ENCODE measurements at places on chromosomes 16 and 17.
A peak's percentile ranks its signal among the peaks of the same experiment; 100 is the strongest.

DNA sequence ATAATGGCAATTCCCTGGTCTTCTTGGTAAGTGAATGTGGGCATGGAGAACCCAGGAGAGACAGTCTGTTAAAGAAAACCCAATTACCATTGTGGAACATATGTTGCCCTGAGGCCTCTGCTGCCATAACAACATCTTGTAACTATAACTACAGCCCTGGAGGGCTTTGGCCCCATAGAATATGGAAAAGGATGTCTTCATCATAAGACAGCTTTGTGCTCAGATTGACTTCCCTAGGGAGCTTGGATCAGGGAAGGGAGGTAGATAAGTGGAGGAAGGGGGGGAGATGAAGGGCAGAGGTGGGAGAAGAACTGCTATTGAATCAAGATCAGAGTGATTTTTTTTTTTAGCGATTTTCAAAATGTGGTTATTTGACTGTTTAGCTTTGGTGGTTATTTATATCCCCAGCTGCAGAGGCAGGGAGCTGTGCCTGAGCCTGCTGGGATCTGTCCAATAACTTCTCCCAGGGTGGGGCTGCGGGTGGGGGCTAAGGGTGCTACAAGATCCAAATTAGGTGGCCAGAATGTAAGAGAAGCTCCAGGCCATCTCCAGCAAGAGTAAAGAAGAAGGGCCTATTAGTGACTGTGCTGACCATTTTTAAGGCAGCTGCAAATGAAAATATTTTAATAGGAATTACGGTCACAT lies 5.3 kb upstream of the KAT7 start:
- DNase-seq: no peak

DNA sequence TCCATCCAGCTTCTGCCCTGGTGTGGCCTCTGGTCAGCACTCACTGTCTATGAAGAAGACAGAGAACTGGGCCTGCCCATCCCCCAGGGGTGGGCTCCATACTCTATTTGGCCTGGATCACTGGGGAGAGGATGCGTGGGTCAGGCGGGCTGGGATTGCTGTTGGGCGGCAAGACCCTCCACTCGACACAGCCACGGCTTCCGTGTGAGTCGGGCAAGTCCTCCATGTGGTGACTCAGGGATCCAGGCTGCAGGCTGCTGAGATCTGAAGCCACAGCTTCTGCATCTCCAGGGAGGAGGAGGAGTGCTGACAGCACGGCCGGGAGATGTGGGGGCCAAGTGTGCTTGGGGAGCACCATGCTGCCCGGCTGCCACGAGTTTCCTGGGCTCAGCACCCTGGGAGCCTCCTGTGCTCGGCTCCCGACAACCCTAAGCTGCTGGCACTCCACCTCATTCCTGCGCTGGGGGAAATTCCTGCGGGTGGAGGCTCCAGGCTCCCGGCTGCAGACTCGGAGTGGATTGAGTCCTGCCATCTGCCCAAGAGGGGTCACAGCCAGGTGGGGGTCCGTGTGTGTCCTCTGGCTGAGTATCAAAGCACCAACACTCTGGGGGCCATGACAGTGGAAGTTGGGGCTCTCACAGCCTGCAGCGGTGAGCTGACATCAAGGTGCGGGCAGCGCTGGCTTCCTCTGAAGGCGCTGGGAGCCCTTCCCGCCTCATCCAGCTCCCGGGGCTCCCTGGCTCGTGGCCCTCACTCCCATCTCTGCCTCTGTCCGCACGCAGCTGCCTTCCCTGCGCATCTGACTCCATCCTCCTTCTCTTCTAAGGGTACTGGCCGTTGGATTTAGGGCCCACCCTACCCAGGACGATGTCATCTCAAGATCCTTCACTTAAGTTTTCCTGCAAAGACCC lies 24.4 kb upstream of the CBFA2T3 start:
- no peak for DNase-seq

- peak; percentile 60 for DNase-seq
These were observed at the start of gene GH2 for GRCh38 chr17:63881935-63882601. Gene GH2 (minus strand): TSS chr17:63881944. CDS start chr17:63881801, 143 bp downstream.

- DNase-seq: peak; percentile 94
These were observed at the start of gene C17orf107 for GRCh38 chr17:4899341-4900230. Gene C17orf107 (plus strand): TSS chr17:4899536. CDS start chr17:4899763, 227 bp downstream.

GRCh38 chr16:5000573-5001001 lies 33.1 kb downstream of the NAGPA start:
- no peak for DNase-seq

GRCh38 chr17:2855063-2855600 lies 58.9 kb downstream of the RAP1GAP2 start:
- DNase-seq: no peak

DNA sequence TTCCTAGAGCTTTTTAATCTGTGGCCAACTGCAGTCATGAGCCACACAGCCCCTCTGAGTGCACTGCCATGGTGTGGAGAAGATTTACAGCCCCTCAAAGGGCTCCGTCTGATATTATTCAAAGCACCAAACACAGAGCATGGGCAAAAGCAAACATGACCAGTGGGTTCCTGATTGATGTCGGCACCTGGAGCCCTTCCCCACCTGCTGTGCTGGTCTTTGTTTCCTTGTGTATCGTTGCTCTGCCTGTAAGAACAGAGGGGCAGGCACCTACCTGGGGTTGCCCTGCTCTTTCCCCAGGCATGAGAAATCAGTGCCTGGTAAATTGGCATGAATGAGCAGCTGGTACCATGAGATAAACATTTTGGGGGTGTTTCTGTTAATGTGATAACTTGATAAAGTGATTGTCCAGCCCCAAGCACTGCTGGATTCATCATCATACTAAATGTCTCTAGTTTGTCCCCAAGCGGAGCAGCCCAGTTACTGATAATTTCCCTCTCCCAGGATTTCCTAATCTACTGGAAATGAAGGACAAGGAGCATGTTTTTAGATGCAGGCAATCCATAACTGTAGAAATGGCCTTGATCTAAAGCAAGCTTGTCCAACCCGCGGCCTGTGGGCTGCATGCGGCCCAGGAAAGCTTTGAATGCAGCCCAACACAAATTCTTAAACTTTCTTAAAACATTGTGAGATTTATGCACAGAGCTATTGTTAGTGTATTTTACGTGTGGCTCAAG lies 5.0 kb upstream of the SPIRE2 start:
- no peak for DNase-seq

- DNase-seq: peak; percentile 85
These were observed at the start of gene RPL13 for GRCh38 chr16:89560378-89561141. Gene RPL13 (plus strand): TSS chr16:89560682. CDS start chr16:89560960, 278 bp downstream.

GRCh38 chr17:6471531-6472465 lies 27.5 kb downstream of the PIMREG start:
- no peak for DNase-seq

- no peak for DNase-seq
These were observed at the start of gene JPH3 for GRCh38 chr16:87602001-87602775. Gene JPH3 (plus strand): TSS chr16:87602508. CDS start chr16:87603147, 639 bp downstream.

DNA sequence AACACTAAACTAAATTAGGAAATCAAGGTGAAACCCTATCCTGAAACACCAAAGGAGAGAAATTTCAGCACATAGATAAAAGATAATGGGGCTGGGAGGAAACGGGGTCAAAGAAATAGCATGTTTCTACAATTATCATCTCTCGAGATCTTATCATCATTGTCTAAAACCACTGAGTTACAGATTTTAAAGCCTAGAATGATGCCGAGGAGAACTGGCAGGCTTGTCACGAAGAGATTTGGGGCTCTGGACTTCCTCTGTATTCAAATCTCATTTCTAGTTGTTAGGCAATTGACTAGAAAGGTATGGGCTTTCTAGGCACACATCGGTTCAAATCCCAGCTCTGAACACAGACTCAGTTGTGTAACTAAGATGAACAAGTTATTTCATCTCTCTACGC lies 9.3 kb downstream of the PDZD9 start:
- DNase-seq: no peak

GRCh38 chr17:83176623-83177583 lies 97.5 kb downstream of the METRNL start:
- no peak for DNase-seq

DNA sequence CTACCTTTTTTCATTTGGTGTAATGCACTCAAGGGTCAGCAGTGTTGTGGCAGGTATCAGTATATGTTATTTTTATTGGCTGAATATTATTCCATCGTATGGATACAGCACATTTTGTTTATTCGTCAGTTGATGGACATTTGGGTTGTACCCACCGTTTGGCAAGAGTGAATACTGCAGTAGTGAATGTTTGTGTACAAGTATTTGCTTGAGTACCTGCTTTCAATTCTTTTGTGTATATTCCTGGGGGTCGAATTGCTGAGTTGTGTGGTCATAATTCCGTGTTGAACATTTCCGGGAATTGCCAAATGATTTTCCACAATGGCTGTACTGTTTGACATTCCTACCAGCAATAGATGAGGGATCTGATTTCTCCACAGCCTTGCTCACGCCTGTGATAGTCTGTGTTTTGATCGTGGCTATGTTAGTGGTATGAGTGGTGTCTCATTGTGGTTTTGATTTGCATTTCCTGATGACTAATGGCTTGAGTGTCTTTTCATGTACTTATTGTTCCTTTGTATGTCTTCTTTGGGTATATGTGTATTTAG lies 108.4 kb downstream of the OR1D5 start:
- no peak for DNase-seq

- no peak for DNase-seq
These were observed 6.6 kb downstream of the VAT1 start for GRCh38 chr17:43015579-43015978.

DNA sequence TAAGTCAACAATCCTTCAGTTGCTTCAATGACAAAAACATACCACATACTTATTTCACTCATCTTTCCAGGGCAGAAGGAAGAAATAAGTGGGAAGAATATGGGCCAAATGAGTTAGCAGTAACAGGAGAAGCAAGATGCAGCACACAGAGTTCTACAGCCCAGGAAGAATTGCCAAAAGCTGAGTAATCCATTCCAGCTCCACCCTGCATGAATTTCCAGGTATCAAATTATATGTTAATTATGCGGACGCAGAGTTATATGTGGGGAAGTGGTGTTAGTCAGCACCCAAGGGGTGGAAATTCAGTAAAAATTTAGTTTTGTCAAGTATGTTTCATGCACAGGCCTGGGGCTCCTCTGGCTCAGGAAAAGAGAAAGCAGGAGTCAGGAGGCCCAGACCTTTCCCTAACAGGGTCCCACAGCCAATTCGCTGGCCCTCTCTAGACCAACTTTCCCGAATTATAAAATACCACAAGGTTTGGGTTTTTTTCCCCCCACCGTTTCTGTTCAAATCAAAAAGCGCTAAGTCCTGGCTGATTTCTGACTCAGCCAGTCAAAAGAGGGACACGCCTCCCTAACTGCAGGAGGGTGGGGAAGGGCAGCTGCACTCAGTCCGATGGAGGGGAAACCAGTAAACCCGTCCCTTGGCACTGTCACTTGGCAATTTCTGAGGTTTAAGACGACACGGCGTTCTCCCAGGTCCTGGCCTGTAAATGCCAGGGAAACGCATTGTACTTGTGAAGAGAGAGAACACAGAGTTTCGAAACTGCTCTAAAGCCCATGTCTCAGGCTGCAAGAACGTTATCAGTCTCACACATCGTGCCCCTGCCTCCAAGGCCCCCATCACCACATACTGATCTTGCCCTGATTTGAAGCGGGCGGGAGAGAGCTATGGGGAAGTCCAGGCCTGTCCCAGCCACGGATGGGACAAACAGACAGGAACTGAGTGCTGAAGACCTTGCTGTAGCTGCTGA lies 58.1 kb downstream of the ZFHX3 start:
- no peak for DNase-seq

- DNase-seq: no peak
These were observed 50.1 kb upstream of the ADCY7 start for GRCh38 chr16:50216231-50216630.

GRCh38 chr17:66491213-66491612 lies 188.8 kb downstream of the PRKCA start:
- DNase-seq: no peak

GRCh38 chr17:1315891-1316403 lies 36.5 kb downstream of the TRARG1 start:
- DNase-seq: no peak

GRCh38 chr16:68286153-68287074 lies 22.1 kb downstream of the SLC7A6 start:
- no peak for DNase-seq

- no peak for DNase-seq
These were observed 9.7 kb downstream of the CTCF start for GRCh38 chr16:67571981-67572431.

DNA sequence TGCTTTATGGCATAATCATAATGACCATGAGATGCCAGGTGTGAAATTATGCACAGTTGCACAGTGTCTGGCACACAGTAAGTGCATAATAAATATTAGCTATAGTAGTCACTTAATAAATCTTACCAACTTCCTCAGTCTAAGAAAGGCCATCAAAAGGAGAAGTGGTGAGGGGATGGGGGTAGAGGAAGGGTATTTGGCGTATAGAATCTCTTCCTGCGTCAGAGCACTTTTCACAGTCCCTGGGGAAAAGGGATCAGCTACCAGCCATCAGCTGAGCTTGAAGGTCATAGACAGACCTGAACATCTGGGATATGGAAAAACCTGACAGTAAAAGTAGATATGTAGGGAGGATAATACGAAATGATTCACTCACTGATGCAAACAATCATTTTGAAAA lies 5.8 kb downstream of the CRHR1 start:
- no peak for DNase-seq

- DNase-seq: no peak
These were observed 77.5 kb downstream of the GNAO1 start for GRCh38 chr16:56268799-56269198.

GRCh38 chr17:48546924-48547807 lies 2.3 kb upstream of the HOXB2 start:
- no peak for DNase-seq

DNA sequence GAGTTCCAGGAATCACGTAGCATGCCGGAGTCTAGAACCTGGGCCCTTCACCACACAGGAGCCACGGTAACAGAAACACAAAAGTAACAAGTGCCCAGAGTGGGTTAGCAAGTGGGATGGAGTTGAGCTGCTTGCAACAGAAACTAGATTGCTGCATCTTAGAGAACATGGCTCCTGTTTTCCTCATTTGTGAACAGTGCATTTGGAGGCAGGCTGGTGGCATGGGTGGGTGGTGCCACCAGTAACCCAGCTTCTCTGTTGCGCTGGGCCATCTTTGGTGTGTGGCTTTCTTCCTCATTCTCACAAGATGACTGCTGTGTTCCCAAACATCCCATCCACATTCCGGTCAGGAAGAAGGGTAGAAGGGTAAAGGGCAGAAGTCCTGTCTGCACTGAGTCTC lies 95.5 kb downstream of the KATNIP start:
- no peak for DNase-seq

GRCh38 chr17:65690626-65691310 lies 129.3 kb upstream of the AXIN2 start:
- DNase-seq: no peak

- DNase-seq: no peak
These were observed 239.5 kb downstream of the C16orf95 start for GRCh38 chr16:87077750-87078127.

DNA sequence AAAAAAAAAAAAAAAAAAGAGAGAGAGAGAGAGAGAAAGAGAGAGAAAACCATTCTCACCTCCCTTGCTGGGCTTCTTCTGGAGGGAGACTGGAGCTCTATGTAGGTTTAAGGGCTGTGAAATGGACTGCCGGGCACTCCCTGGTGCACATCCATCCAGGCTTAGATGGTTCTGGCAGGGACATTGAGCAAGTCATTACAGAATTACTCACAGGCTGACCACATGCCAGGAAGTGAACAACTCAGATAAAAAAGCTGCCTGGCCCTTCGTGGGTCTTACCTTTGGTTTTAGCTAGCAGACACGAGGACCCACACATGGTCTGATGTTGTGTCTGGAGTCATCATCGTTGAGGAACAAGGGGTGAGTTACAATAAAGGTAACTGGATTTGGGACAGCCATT lies 847.4 kb upstream of the EEF2KMT start:
- no peak for DNase-seq
